ENCODE measurements at places on chromosomes 1 and 21. TPM values are rescaled to one million over a fixed set of nuclear protein-coding genes. Genes with fewer than 3 reads are reported as not detected.

CNR2 gene
- 0.07 TPM for polyA plus RNA-seq

KRTAP13-4 gene
- not detected for polyA plus RNA-seq

YOD1 gene
- polyA plus RNA-seq: 14.8 TPM

HHAT gene
- polyA plus RNA-seq: 11.8 TPM

ZNF593OS gene
- polyA plus RNA-seq: 1.2 TPM

FUBP1 gene
- polyA plus RNA-seq: 304 TPM

INSRR gene
- polyA plus RNA-seq: 1.2 TPM

- DNase-seq: no peak
These were observed 15.5 kb downstream of the PI4KB start for GRCh38 chr1:151311589-151312331.

- no peak for DNase-seq
These were observed 18.4 kb upstream of the TNFRSF1B start for GRCh38 chr1:12148160-12148957.

- no peak for DNase-seq
These were observed 10.0 kb upstream of the MPZL1 start for GRCh38 chr1:167711797-167712196.

- DNase-seq: no peak
These were observed 575.7 kb upstream of the ZP4 start for GRCh38 chr1:238466459-238466858.

- DNase-seq: no peak
These were observed 4.8 kb upstream of the AMPD1 start for GRCh38 chr1:114700036-114700600.

DNA sequence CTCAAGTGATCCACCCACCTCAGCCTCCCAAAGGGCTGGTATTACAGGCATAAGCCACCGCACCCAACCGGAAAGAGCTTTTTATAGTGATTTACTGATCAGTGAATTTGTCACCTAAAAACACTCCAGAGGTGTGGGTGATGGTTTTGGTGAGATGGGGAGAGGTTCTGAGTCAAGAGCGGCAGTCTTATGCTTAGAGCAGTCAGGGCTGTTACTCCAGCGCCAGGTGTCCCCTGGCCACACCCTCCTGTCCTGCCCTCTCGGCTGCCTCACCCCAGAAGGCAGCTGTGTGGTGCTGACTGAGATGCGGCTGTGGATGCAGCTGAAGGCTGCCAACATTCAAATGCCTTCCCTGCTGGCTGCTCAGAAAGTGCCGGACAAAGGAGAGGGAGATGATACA lies 94.5 kb upstream of the LPGAT1 start:
- no peak for DNase-seq

- no peak for DNase-seq
These were observed 453 bp downstream of the TFF3 start for GRCh38 chr21:42314616-42315295.

- DNase-seq: no peak
These were observed 86.9 kb upstream of the KCNE2 start for GRCh38 chr21:34276711-34277425.

- no peak for DNase-seq
These were observed 12.4 kb downstream of the SELL start for GRCh38 chr1:169698976-169699375.

- no peak for DNase-seq
These were observed 20.9 kb upstream of the TACSTD2 start for GRCh38 chr1:58597996-58598395.

DNA sequence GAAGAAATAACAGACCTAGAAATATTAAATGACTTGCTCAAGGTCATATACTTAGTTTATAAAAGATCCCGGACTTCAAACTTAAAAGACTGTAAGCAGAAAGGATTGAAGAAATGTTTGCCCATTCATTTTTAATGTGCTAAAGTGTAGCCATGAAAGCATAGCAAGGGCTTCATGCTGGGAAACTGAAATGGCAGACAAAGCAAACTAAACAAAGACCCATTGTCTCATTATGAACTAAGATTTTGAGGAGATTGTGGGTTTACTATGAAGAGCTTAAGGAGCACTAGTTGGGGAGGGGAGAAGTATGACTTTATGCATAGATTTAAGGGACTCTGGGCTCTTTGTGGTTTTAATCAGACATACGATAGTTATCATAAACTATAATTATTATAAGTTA lies 26.3 kb downstream of the ADAMTS1 start:
- no peak for DNase-seq

- DNase-seq: no peak
These were observed 24.7 kb upstream of the MYCL start for GRCh38 chr1:39926343-39926793.

All from left renal pelvis (tissue), 4 donors.